ENCODE measurements at places on chromosomes 5 and 9.

GRCh38 chr5:172248637-172249036 is 34.9 kb downstream of the UBTD2 start:
- no peak for ATAC-seq

- no peak for ATAC-seq
Measured at GRCh38 chr5:61912559-61912958, 393.4 kb upstream of the KIF2A start.

- no peak for ATAC-seq
Measured at GRCh38 chr5:82169892-82170291, 108.3 kb downstream of the RPS23 start.

DNA sequence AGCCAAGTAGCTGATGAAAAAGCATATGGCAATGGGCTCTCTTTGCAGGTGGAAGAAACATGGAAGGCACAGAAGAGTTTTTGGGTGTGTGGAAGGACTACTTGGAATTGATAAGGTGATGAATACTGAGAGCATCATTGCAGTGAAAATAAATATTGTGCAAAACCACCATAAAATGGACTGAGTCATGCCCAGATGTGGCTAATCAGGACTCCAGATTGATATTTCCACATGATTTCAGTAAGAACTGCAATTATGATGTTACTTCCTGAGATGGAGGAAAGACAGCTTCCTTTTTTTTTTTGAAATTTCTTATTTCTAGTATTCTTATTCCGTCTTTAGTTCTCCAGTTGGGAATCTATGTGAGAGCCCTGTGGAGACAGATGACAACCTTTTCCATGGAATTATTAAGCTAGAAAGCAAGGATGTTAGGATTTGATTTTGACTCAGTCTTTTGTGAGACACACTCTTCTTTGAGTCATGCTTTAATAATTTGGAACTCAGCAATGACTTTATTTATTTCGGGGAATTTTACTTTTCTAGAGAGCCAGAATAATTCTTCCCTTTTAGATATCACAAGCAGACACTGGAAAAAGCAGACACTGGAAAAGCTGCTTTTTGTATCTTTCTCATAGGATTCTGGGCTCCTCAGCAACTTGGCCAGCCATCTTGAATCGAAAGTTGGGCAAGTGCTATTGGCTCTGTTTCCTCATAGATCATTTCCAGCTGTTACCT is 94.2 kb upstream of the VCAN start:
- no peak for ATAC-seq

DNA sequence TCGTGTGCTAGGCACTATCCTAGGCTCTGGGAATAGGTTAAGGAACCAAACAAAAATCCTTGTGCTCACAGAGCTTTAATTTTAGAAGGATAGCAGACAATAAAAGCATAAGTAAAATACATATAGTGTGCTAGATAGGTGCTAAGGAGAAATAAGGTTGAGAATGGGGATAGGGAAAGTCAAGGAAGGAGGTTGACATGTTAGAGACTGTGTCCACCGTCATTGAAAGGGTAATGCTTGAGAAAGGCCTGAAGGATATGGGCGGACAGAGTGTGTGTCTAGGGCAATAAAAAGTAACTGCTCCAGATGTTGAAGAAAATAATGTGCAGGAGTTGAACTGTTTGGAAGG is 482 bp upstream of the TDRD7 start:
- no peak for ATAC-seq

Data from stimulated activated memory B cell treated with anti-CD40 and anti-IgM and Interleukin-4, amounts not matched to agents 10 μg/mL and 1 μg/mL and 100 μg/mL, for 72 hours (primary cell).